ENCODE measurements at places on chromosomes 7 and 10. TPM values are rescaled to one million over a fixed set of nuclear protein-coding genes. Genes with fewer than 3 reads are reported as not detected.

- no peak for DNase-seq
Measured at GRCh38 chr10:79488336-79488735, 24.0 kb upstream of the EIF5AL1 start.

- DNase-seq: no peak
Measured at GRCh38 chr10:132991706-132992432, 49.5 kb upstream of the CFAP46 start.

The VOPP1 gene
- polyA plus RNA-seq: 66.7 TPM

GRCh38 chr10:115092555-115093285 lies 445 bp upstream of the ATRNL1 start:
- DNase-seq: no peak

DNA sequence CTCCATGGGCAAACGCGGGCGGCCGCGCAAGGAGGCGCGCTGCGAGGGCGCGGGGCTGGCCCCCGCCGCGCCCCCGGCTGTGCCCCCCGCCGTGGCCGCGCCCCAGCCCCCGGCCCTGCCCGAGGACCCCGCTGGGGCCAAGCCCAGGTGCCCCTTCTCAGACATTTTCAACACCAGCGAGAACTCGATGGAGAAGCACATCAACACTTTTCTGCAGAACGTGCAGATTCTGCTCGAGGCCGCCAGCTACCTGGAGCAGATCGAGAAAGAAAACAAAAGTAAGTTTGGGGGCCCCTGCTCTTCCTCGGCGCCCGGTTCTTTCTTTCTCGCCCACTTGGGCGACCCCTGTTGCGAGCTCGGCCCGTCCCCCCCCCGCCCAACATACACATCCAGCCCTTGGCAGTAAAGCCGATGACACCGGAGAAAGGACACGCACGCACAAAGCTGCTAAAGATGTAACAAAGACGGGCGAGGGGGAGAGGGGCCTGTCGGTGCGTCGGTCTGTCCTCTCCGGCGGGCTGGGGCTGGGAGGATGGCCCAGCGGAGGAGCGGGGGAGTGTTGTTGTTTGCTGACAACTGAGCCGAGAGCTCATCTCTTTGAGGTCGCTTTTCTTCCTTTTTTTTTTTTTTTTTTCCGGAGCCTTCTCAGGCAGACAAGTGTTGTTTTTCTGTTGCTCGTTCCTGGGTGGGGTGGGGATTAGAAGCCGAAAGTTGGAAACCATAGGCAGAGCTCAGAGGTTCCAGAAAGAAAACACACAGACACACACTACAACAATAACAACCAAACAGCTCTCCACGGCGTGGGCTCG lies 604 bp downstream of the MXI1 start:
- no peak for DNase-seq

The ZNF37A gene
- 24.5 TPM for polyA plus RNA-seq

DNA sequence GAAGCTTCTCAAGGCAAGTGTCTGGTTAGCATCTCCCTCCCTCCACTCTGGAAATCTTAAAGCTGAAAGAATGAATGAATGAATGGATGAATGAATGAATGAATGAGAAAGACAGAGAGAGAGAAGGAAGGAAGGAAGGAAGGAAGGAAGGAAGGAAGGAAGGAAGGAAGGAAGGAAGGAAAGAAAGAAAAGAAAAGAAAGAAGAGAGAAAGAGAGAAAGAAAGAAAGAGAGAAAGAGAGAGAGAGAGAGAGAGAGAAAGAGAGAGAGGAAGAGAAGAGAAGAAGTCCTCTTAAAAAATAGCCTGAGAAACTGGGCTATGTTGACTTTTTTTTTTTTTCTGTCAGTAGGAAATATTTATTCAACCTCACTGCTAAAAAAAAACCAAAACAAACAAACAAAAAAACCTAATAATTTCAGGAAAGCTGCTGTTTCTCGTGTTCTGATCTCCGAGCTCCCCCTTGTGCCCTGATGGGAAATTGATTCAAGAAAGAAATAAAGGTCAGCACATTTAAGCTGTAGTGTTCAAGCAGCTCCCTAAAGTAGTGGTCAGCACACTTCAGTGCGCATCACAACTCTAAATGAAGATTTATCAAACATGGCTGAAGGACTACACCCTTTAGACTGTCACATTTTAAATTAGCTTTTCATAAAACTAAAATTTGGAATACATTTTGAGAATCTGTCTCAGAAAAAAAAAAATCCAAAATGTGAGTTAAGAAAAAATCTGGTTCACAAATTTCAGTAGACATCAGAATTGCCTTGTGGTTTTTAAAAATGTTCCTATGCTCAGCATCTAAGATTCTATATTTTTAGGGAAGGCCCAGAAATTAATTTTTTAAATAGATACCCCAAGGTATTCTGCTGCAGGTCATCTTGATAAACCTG lies 154.3 kb downstream of the ELAPOR2 start:
- DNase-seq: peak; percentile 3

The LEP gene
- 0.35 TPM for polyA plus RNA-seq

DNA sequence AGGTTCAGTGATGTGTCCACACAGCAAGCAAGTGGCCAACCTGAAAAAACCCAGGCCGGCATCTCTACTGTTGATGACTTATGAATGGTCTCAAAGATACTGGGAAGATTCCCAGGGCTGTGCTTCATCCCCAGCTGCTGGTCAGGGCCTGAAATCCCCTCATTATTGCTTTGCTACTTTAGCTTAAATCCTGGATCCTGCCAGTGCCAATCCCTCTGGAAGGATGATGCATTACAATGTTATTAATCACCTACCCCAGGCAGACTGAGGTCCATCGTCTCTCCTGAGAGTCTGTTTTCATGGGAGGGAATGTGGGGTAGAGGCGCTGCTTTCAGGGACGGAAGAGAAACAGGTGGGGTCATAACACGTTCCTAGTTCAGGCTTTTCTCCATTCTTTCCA lies 371.6 kb downstream of the RPS24 start:
- DNase-seq: no peak
